Amniotic epithelial cell (primary cell): ENCODE measurements at places on chromosomes 1 and 21.

- DNase-seq: no peak
Measured at GRCh38 chr1:47659146-47659545, 221.3 kb downstream of the FOXD2 start.

GRCh38 chr1:193083365-193084088, 21.7 kb downstream of the GLRX2 start:
- no peak for DNase-seq

DNA sequence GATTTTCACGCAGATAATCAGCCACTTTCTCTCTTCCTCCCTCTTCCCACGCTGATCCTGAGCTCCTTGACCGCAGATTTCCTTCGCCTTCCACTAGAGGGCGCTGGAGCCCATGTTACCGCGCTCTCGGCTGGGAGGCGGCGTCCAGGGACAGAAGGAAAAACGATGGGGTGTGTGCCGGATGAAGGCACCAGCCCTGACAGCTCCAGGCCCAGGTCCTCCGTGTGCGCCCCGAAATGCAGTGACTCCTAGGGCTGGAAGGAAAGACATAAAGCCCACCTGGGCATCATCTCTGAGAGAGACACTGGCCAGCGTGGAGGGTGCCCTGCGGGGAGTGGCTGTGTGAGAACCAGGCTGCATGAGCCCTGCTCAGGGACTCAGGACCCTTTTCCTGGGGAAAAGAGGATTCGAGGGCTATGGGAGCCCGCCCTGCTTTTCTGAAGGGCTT, 44.9 kb upstream of the CYP2J2 start:
- DNase-seq: peak; percentile 23

GRCh38 chr21:17554679-17555465, 42.0 kb downstream of the CXADR start:
- peak; percentile 53 for DNase-seq

GRCh38 chr1:151716771-151717631, at the start of gene CELF3:
TSS of gene CELF3 (minus strand) at chr1:151716803. CDS start at chr1:151716020, 783 bp downstream.
- peak; percentile 21 for DNase-seq

DNA sequence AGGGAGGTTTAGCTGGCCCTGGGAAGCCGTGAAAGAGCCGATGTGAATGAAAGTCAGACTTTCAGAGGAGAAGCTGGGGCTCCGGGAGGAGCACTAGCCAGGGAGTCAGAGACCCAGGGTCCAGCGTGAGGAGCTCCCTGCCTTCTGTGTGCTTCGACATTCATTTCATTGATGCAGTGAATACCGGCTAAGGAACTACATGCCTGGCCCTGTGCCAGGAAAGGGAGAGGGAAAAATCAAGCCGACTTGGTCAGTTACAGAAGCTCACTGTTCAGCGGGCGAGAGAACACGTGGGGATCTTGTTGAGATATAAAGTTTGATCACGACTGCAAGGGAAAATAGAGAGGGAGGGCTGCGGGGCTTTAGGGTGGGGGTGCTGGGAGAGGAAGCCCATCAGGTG, 76.7 kb upstream of the RUNX3 start:
- DNase-seq: peak; percentile 27

DNA sequence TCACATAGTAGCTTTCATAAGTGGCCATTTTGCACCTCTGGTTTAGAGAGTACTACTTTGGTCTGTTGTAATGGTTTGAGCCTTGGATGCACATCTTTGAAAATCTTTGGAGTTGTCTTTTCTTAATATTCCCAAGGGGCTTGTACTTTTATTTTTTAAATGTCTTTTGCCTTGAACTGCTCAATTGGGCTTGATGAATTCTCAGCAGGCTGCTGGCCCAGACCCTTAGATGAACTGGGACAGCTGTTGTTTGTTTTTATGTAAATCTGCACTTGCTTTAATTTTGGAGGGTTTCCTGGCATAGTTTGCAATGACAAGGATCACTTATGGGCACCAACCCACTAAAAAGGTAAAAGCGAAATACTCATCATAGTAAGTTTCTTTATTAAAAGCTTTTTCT, 24.9 kb downstream of the NGF start:
- no peak for DNase-seq

DNA sequence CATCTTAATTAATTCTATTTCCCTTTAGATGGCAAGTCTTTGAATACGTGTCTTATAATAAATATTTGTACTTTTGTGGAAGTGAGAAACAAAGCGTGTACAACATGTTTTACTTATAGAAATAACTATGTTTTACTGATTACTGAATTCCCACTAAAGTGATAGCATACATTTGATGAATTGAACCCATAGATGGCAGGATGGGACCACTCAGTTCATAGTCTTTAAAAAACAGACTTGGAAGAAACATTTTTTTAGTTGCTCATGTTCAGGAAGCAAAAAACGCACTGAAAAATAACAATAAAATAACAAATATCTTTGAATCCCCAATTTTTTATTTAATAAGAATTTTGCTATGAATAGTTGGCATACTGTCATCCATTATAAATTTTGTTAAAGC, 507.1 kb upstream of the ZRANB2 start:
- no peak for DNase-seq

- no peak for DNase-seq
Measured at GRCh38 chr1:243620096-243620495, 229.9 kb downstream of the AKT3 start.

GRCh38 chr1:198794498-198794897, 155.7 kb downstream of the PTPRC start:
- DNase-seq: peak; percentile 83

DNA sequence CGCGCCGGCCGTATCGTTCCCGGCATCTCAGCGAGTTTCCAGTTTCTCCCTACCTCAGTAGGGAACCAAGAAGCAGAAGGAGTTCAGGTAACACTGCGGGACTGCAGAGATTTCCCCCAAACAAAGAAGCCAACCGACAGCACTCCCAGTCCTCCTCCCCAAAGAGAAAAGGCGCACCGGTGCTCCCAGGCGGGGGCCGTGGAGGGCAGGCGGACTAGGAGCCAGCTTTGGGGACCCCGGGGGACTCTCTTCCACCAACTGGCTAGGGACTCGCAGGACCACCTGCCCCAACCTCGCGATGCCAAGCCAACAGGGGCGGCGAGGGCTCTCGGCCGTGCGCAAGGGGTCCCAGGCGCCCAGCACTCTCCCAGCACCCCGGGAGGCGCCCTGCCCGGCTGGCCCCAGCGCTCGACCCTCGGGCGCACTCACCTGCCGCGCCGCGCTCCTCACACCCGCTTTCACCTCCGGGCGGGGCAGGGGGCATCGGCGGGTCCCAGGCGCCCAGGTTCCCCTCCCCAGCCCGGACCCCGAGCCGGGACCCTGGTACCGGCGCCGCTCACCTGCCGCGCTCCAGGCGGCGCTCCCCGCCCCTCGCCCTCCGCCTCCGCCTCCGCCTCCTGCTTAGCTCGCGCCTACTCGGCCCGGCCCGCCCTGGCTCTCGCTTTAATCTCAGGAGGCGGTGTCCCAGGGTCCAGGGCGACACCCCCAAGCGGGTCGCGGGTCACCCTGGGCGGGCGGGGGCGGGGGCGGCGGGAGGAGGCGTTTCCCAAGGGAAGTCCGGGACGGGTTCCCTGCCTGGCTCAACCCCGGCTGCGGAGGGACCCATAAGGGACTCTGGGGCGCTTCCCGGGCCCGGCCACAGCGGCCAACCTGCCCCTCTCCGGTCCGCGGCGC, at the start of gene TMPRSS2:
TSS of gene TMPRSS2 (minus strand) at position 638 of the 894 bp plus-strand sequence. CDS start 10,025 bp downstream, outside the sequence.
- DNase-seq: no peak

DNA sequence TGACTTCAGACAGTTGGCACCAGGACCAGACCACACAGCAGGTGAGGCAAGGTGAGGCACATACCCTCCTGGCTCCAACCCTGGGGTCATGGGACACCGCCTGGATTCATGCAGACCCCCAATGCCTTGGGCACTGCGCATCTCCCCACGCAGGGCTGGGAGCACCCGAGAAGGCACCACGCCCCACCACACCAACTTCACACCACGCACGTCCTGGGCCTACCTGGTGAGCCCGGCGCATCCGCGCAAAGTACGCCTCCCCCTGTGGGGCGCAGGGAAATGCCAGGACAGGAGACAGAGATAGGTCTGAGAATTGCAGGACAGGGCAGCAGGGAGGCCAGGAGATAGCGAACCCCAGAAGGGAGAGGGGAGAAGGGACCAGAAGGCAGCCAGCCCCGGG, 58.5 kb downstream of the LDLRAD2 start:
- DNase-seq: no peak

DNA sequence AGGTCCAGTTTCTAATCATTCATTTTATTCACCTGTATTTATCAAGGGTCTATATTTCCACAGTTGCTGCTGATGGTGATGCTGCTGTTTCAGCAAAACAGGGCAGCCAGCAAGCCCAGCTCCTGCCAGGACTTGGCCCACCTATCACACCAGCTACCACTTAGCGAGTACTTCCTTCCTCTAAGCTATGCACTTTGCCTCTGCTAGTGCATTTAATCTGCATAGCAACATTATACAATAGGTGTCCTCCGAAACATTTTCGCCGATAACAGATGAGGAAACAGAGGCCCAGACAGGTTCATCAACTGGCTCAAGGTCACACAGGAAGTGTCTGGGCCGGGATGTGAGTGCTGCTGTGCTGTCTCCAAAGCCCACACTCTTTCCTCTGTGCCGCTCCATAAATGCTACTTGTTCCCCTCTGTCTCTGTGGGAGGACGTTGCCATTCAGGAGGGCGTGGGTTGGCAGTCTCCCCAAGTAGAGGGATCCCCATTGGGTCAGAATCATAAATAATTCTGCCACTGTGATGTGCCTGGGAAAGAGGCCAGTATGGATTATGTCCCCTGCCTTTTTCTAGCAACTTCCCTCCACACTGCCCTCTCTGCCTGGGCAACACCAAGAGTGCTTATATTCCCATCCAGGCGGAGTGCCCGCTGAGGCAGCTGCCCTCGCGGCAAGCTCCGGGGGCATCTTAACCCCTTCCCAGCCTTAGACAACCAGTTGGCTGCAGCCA, 9.4 kb upstream of the PLEKHA6 start:
- DNase-seq: no peak

- DNase-seq: no peak
Measured at GRCh38 chr1:39722495-39722894, 16.2 kb upstream of the PPIE start.

GRCh38 chr1:193524021-193524420, 337.6 kb upstream of the B3GALT2 start:
- DNase-seq: no peak

DNA sequence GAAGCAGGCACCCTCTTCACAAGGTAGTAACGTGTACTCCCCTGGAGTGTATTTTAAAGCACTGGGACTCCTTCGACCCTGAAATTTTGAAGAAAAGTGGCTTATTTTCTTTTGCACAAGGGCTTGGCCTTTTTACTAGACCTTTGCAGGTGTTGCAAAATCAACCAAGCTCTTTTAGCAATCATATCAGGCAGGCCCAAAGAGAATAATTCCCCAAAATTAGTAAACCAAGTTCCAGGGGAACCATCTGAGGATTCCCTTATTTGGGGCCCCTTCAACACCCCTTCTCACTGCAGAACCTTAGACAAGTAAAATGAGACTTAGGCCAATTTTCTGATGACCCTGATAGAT, 28.3 kb downstream of the CBR1 start:
- no peak for DNase-seq

DNA sequence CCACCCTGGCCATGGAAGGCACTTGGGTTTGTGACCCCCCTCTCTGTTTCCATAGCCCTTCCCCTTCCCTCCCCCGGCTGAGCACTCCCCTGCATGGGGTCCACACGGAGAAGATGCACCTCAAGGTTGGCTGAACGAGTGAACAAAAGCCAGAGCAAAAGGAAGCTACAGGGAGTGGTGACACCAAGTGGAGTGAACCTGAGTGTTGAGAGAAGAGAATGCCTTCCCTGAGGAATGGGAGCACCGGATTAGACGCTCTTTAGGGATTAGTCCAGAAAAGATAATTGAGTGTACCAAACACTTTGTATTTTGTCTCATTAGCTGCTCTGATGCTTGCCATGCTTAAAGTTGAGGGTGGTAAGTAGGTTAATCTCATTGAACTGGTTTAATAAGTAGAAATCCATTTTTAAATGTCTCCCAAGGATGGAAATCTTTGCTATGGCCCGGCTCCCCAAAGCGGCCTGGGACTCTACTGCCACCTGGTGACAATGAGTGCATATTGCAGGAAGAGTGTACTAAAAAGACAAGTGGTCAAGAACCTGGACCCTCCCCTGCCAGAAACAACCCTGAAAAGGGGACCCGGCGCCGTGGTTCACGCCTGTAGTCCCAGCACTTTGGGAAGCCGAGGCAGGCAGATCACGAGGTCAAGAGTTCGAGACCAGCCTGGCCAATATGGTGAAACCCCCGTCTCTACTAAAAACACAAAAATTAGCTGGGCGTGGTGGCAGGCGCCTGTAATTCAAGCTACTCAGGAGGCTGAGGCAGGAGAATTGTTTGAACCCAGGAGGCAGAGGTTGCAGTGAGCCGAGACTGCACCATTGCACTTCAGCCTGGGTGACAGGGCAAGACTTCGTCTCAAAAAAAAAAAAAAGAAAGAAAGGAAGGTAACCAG, 150.6 kb upstream of the ZC3H12A start:
- DNase-seq: peak; percentile 3

DNA sequence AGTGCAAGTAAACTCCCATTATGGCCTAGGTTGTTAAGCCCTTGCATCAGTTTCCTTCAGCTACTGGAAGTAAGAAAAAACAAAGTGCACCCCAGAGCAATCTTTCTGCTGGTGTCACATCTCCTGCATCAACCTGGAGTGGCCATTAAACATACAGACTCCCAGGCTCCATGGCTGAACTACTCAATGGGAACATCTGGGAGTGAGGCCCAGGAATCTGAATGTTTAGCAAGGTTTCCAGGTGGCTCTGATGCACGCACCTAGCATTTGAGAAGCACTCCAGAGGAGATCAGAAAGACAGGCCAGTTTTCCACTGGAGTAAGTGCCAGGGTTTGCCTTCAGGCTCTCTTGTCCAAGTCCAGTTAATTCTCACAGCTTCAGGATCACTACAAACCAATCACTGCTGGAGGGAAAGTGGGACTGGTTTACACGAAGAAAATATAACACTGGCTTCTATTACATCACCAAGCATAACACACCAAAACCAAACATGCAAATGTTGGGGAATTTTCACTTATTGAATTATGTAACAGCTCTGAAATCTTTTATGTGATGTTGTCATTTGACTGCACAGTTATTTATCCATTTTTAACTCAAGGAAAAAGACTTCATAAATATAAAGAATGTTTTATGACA, 22.3 kb upstream of the ABCA4 start:
- DNase-seq: no peak

- DNase-seq: no peak
Measured at GRCh38 chr1:70573317-70573843, 162.3 kb downstream of the CTH start.

DNA sequence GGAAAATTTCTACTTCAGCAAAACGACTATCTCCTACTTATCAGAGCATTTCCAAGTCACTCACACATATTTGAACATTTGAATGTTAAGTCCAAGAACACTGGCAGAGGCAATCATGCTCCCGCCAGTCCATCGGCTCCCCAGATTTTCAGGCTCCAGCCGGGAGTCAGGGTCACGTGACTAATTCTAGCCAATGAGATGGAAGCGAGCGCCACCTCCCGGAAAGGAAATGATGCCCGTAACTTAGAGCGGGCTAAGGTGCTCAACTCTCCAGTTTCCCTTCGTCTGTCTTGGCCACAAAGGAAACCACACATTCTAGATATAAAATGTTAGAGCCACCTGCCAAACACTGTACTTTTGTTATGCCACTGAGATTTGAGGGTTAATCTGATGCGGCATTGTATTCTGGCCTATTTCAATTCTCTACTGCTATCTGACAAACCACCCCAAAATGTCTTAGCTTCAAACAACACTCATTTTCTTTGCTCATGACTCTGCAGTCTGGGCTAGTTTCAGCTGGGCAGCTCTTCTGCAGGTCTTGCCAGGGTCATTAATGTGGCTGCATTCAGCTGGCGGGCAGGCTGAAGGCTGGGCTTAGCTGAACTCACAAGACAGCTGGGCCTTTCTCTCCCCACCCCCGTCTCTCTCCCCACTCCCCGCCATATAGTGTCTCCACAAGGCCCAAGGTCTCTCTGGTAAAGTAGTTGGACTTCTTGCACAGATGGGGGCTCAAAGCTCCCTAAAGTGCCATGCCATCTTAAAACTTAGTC, 16.5 kb upstream of the LHX4 start:
- DNase-seq: peak; percentile 15
